ENCODE measurements at places on chromosomes 11 and 22. TPM values are rescaled to one million over a fixed set of nuclear protein-coding genes. Genes with fewer than 3 reads are reported as not detected.

PPME1 gene
- 45.0 TPM for total RNA-seq

LRRC51 gene
- 7.9 TPM for total RNA-seq

SH3BP1 gene
- total RNA-seq: 30.0 TPM

PATE1 gene
- total RNA-seq: not detected

FKBP2 gene
- total RNA-seq: 52.8 TPM

MRPL49 gene
- total RNA-seq: 49.1 TPM

CFAP300 gene
- 4.1 TPM for total RNA-seq

ME3 gene
- 9.7 TPM for total RNA-seq

OR51E2 gene
- not detected for total RNA-seq

C22orf23 gene
- 0.70 TPM for total RNA-seq

PKNOX2 gene
- 0.95 TPM for total RNA-seq

EFCAB6 gene
- 5.3 TPM for total RNA-seq

CELSR1 gene
- 27.8 TPM for total RNA-seq

BEST1 gene
- 0.31 TPM for total RNA-seq

ARHGAP8 gene
- total RNA-seq: 18.0 TPM

TALDO1 gene
- 288 TPM for total RNA-seq

MFNG gene
- 0.76 TPM for total RNA-seq

RIMBP3B gene
- 0.29 TPM for total RNA-seq

SMC1B gene
- not detected for total RNA-seq

FGF19 gene
- 3.5 TPM for total RNA-seq

CD3E gene
- total RNA-seq: not detected

OR6A2 gene
- total RNA-seq: 0.07 TPM

SLN gene
- not detected for total RNA-seq

DRD4 gene
- total RNA-seq: 1.2 TPM

CTSC gene
- total RNA-seq: 155 TPM

CST6 gene
- total RNA-seq: not detected

GGTLC2 gene
- not detected for total RNA-seq

P2RY2 gene
- 25.3 TPM for total RNA-seq

SLC22A8 gene
- 0.85 TPM for total RNA-seq

BIK gene
- total RNA-seq: 5.4 TPM

FAM89B gene
- total RNA-seq: 56.1 TPM

F2 gene
- 12.1 TPM for total RNA-seq

SESN3 gene
- 107 TPM for total RNA-seq

MS4A3 gene
- total RNA-seq: not detected

OR52E8 gene
- total RNA-seq: not detected

DDIAS gene
- total RNA-seq: 4.4 TPM

CDON gene
- 157 TPM for total RNA-seq

MS4A12 gene
- total RNA-seq: not detected

LIF gene
- total RNA-seq: 3.8 TPM

IGSF22 gene
- total RNA-seq: 0.07 TPM

KCNA4 gene
- total RNA-seq: 2.1 TPM

OOSP3 gene
- total RNA-seq: not detected

RIBC2 gene
- total RNA-seq: 5.1 TPM

OR6T1 gene
- not detected for total RNA-seq

C22orf15 gene
- 1.7 TPM for total RNA-seq

FOLR3 gene
- total RNA-seq: not detected

OR5A1 gene
- not detected for total RNA-seq

Measured in type B pancreatic cell (in vitro differentiated cells).